ENCODE measurements at places on chromosomes 1 and 21.

DNA sequence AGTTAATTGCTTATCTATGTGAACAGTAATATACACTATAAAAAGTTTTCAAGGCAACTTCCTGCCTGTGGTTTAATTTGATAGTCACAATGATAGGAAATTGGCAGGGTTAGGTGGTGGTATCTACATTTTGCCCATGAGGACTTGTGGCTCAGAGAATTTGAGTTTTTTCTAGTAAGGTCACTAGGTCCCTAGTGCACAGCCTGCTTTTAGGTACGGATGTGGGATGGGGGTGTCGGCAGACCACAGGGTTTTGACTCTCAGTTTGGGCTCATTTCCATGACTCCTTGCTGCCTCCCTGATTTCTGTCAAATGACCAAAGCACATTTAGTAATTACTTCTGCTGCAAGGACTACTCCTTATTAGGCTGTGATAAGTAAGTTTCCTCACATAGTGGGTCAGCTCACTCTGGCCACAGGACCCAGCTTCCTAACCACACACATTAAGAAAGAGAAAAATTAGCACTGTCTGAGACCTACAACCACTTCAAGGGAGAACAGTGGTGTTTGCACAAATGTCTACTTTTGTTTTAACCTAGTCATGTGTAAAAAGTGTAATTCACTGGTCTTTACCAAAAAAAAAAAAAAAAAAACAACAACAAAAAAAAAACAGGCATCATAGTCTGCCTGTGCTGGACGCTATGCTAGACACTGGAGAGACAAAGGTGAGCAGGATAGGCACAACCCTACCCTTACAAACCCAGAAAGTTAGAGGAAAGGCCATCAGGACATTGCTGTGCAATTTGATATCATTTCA lies 43.7 kb downstream of the MRPL39 start:
- DNase-seq = no peak

DNA sequence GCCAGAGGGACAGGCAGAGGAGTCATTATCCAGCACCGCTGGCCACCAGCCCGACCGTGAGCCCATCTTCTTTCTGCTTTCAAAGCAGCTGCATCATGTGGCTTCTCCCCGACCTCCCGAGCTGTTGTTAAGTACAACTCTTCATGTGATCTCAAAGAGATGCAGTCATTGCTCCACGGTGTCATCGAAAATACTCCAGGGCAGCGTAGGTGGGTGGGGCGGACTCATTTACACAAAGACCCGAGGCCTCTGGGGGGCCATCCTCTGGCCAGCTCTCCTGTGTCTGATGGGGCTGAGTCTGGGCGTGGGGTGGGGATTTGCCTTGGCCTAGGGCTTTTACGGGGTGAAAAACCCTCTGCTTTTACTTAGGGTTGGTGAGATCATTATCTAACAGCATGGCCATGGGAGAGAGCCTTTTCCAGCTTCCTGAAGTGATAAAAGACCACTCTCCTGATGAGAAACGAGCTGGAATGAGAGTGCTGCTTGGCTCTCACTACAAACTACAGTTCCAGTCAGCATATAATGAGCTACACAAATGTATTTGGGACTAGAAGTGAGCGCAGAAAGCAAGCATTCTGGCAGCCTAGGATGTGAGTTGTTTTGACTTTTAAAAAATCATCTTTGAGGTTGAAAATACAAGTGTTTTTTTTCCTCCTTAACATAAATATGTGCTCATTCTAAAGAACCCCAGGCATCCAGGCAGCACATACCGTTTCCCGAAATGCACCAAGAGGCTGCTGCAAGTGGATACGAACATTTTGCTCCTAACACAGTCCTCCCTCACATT lies 165.0 kb downstream of the RHOU start:
- no peak for DNase-seq

DNA sequence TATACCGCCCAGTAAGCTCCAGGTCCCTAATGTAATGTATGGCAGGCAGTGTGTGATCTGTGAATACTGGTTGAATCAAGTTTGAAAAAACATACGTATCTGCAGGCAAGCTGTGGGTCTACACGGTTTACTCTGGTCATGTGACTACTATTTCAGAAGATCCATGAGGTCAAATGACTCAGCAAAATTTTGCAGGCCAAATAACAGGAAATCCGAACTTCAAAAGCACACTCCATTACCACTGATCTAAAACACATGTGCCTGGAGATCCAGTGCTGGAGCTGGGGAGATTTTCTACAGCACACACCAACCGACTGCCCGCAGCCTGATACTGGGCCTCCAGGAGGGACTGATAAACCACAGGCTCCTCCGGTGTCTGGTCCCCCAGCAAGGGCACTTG lies 64.5 kb upstream of the SLC44A3 start:
- DNase-seq = no peak

DNA sequence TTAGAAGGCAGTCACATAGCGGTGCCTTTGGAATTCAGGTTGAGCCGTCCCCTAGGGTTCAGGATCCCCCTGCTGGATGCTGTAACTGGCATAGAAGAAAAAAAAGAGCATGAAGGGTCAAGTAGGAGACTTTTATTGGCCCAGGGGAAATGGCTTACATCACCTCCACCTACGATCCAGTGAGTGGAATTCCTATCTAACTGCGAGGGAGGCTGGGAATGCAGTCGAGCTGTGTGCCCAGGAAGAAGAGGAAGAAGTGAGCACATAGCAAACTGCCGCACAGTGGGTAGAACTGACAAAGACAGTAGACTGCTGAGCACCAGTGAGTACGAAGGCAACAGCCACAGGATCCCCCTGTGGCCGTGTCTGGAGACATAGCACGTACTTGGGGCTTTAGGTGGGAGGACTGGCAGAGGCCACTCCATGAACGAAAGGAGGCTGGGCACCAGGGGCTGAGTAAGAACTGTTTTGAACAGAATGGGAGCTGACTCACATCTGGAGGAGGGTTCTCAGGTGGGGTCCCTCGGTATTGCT lies 79.2 kb downstream of the RNF220 start:
- DNase-seq = no peak

- DNase-seq = no peak
Observed at GRCh38 chr1:202101184-202101583, 21.5 kb upstream of the GPR37L1 start.

DNA sequence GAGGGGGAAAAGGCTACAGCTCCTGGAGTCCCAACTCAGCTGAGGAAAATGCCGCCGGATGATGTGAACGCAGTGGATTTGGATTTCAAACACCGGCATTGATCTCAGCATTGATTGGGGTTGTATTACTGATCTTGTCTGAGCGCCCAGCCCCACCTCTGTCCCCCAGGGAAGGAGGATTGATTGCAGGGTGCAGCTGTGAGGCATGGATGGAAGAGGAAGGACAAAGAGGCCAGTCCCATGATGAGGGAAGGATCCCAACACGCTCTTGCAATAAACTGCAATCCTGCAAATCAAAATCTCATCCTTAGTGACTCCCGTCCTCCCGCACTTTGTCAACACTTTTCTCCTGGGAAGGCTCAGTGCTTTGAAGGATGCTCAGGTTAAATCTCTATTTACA lies 242.3 kb upstream of the PROX1 start:
- DNase-seq = no peak

DNA sequence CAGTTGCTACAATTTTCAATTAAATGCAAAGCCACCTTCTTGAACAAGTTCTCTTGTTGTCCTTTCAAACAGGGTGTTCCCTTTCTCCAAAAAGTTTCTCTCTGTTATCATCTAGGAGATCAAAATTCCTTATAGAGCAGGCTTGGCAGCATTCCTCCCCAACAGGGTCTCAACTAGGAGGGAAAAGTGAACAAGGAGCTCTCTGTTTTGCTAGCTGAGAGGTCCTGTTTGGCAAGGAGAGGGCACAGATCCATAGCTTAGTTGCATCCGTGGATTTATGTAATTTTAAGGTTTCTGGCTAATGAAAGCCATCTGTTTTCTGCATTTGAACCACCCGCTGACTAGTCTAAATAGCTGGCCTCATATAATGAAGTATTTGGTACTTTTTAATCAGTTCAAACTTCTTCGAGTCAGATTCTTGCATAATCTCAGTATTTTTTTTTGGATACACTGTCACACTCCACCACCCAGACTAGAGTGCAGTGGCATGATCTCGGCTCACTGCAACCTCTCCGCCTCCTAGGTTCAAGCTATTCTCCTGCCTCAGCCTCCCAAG lies 54.0 kb downstream of the APP start:
- DNase-seq = peak; percentile 17

GRCh38 chr21:35559128-35559828 lies 501.0 kb downstream of the SETD4 start:
- no peak for DNase-seq

- DNase-seq = no peak
Observed at GRCh38 chr21:37281993-37282392, 14.9 kb upstream of the VPS26C start.

DNA sequence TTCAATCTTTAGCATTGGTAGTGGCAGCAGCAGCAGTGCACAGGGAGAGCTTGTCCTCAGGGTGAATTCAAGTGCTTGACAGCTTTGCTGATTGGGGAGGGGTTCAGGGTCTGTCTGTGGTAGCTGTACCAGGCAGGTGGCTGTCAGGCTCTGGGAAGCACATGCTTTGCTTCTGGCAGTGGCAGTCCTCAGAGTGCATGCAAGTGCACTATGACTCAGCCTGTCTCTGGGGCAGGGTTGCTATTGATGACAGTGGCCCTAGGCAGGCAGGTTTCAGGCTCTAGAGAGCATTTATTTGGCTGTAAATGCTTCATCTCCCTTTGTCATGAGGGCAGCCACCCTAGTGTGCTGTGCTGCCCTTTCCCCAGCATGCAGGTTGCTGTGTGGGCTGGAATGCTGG lies 251.9 kb upstream of the LRRC7 start:
- no peak for DNase-seq

DNA sequence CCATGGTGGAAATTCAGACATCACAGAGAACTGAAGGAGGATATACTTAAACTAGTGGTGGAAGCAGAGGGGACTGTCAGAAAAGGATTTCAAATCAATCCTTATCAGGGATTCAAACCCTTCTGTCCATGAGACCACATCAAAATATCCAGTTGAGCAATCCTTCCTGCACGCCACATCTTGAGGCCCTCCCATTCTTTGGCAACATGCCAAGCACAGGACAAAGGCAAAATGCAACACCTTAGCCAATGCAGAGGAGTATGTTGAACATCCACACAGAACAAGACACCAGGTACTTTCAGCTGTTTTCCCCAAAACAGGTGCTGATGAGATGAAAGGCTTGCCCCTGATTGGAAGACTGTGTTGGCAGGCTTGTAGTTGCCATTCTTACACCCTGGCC lies 81.8 kb upstream of the PLXNA2 start:
- no peak for DNase-seq

DNA sequence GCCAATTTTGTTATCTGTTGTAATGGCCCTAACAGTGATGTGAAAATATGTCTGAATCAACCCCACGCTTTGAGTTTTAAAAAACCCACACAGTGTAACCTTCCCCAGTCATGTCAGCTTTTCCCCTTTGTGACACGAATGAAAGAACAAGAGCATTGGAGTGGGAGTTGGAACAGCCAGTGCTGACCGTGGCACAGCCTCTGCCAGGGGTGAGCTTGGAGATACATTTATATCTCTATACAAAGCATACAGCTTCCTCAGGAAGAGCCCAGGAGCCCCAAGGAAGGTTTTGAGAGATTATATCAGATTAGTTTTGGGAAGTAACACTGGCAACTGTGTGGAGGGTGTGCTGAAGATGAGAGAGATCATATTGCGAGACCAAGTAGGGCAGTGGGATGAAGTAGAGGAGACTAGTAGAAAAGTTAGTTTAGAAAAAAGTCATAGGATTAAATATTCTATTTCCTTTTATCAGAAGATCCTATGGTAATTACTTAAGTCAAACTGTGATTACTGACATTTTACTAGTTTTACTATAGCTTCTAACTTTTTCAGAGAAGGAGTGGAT lies 15.9 kb downstream of the LRRC8B start:
- DNase-seq = no peak

- DNase-seq = no peak
Observed at GRCh38 chr1:203776636-203777035, 11.7 kb downstream of the LAX1 start.

GRCh38 chr1:58926152-58926551 lies 142.3 kb upstream of the JUN start:
- no peak for DNase-seq

- no peak for DNase-seq
Observed at GRCh38 chr1:215140135-215140534, 57.6 kb downstream of the KCNK2 start.

- DNase-seq = no peak
Observed at GRCh38 chr1:157653494-157653873, 47.1 kb downstream of the FCRL3 start.

DNA sequence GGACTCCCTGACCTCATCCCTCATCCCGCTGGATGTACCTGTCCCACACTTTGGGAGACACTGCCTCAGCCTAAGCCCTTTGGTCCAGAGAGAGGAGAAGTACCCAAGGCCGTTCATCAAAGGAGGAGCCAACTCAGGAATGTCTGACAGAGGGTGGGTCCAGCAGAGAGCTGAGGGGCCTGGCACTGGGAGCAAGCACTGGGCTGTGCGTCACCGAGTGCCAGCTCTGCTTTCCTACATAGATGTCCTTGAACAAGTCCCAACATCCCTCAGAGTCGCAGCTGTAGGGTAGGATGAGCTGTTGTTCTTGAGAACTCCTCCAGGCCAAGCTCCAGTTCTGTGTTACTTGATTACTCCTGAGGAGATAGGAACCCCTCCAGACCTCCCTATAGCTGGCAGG lies 68.8 kb upstream of the ACOT11 start:
- no peak for DNase-seq

DNA sequence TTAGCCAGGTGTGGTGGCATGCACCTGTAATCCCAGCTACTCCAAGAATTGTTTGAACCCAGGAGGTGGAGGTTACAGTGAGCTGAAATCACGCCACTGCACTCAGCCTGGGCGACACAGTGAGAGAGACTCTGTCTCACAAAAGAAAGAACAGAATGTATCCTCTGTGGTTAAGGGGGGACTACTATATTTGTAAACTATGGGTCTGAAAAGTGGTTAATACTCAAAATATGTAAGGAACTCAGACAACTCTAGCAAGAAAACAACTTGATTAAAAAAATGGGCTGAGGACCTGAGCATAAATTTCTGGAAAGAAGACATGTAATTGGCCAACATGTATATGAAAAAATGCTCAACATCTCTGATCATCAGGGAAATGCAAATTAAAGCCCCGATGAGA lies 11.2 kb downstream of the FNBP1L start:
- no peak for DNase-seq

DNA sequence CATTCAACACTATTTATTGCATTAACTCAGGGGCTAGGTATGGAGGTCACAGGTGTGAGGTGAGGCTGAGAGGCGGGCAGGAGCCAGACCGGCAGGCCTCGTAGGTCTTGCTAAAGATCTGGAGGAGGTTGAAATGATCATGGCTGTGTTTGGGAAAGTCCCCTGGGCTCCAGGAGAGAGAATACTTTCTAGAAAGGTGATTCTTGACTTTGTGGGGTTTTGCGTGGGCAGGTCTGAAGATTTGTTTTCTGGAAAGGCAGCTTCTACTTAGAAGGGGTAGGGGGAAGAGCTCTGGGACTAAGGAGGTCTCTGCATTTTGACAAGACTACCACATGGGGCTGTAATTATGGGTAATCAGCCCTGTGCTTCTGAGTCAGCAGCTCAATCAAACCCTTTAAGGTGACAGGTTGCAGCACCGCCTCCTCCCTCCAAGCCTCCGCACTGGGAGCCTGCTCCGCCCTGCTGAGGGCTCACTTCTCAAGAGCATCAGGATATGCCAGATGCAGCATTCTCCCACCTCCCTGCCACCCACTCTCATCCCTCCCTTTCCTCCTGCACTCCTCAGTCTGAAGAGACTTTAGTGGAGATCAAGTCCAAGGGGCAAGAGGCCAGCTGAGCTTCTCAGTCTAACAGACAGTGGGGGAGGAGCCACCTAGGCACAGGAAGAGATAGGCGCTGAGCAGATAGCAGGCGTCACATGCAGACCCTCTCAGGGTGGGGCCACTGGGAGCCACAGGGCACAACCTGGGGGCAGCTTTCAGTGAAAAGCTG lies 30.5 kb downstream of the SLC30A1 start:
- DNase-seq = no peak

- peak; percentile 33 for DNase-seq
Observed at GRCh38 chr1:204377800-204378668, 18.3 kb upstream of the PLEKHA6 start.

Measured in cerebellum (tissue), 4 donors.